Activated CD4-positive, alpha-beta memory T cell treated with anti-CD3 and anti-CD28 coated beads for 36 hours (primary cell): ENCODE measurements at places on chromosomes 5 and 9.

- no peak for DNase-seq
Measured at GRCh38 chr5:78888580-78889368, 96.3 kb downstream of the ARSB start.

DNA sequence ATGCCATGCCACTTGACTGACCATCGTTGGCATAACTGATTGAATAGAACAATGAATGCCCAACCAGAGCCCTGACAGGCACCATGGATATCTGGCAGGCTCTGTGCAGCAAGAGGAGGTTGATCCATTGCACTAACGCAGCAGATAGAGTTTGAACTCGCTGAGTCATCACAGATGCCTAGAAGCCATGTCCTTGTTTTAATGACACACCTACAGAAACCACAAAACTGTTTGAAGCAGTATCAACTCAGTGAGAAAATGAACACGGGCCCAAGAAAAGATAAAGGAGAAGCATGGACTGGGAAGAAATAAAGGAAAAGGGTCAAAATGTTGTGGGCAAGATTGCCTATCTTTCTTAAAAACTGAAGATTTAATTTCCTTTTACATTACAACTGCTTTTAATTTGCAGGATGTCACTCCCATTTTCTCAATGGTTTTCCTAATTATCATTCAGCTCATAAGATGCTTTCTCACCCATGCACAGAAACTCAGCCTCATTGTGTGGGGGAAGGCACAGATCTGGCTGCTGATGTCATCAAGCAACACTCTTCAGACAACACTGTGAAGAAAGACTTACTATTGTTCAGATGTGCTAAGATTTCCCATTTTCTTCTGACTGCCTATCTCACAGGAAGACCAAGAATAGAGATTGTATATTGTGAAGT, 129.0 kb downstream of the PIK3R1 start:
- peak; percentile 45 for DNase-seq

- no peak for DNase-seq
Measured at GRCh38 chr9:2907411-2907810, 63.5 kb upstream of the PUM3 start.

DNA sequence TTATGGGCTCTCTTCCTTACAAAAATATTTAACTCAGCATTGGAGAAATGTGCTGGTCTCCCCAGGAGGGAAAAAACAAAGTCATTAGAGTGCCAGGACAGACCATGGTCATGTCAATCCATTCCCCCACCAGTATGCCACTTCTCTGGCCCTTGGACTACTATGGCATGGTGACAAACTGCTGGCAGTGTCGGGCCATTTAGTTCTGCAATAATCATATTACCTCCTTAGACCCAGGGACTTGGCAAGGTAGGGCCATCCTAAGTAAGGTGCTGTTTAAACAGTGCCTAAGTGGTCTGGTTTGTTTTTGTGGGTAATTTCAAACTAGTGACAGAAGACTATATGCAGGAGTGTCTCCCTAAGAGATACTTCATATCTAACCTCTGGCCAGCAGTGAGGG, 177.8 kb upstream of the STK32A start:
- DNase-seq, result no peak

DNA sequence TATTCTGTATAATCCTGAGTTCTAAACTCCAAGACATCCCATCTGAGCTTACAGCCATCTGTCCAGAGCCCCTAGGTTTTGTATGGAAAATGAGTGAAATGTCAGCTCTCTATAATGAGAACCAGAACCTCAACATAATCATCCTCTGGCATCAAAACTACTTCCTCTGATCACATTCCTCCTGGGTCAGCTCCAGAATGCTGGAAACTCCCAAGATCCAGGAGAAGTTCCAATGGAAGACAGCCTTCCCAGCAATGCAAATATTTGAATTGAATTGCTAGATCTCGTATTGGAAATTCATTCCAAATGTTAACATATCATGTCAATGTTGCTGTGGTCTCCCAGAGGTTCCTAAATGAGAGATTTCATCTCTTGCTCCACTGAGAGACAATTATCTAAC, 23.8 kb downstream of the C9 start:
- no peak for DNase-seq

DNA sequence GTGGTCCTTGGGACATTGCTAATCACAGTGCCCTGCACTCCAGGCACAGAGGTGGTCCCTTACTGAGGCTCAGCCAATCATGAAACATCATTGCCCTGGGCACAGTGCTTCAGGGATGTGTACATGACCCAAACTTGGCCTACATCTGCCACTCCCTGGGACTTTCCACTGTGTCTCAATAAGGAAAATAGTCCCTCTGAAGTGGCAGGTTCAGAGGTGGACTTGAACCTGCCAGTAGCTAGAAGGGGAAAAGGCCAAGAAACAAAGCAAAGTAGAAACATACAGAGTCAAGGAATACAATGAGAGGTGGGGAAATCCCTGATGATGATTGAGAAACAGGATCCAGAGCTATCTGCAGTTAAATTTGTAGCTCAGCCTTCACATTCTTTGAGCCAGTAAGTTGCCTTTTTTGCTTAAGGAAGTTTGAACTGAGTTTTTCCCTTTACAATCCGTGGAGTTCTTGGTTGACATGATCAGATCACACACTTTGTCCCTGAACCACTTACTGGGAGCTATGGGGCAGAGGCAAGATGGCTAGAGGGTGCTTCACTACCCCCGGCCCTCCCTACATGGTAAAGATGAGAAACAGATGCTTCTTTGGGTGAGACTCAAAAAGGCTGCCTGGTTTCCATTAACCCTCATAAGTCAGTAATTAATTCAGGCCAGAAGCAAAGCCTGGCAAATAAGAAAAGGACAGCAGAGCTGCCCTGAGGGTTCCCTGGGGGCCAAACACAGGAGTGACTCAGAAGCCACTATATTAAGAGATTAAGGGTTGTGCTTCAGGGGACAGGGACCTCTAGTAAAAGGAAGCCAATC, 57.6 kb downstream of the SH3TC2 start:
- DNase-seq, result no peak

GRCh38 chr5:124907098-124907644, 160.7 kb upstream of the ZNF608 start:
- DNase-seq, result no peak

GRCh38 chr9:121206516-121207370, 5.1 kb upstream of the RAB14 start:
- no peak for DNase-seq

- DNase-seq, result no peak
Measured at GRCh38 chr9:4421847-4422246, 68.4 kb upstream of the SLC1A1 start.

DNA sequence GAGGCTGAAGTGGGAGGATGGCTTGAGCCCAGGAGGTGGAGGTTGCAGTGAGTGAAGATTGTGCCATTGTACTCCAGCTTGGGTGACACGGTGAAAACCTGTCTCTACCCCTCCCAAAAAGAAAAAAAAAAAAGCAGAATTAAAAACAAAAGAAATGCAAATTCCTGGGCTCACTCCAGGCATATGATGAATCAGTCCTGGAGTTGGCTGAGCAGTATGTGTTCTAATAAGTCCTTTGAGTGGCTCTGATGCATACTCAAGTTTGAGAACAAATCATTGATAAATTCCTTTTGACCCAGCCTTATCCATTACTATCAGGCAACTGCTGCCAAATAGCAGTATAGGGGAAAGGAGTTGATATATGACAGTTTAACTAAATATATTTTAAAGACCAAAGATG, 28.3 kb downstream of the UHRF2 start:
- no peak for DNase-seq

DNA sequence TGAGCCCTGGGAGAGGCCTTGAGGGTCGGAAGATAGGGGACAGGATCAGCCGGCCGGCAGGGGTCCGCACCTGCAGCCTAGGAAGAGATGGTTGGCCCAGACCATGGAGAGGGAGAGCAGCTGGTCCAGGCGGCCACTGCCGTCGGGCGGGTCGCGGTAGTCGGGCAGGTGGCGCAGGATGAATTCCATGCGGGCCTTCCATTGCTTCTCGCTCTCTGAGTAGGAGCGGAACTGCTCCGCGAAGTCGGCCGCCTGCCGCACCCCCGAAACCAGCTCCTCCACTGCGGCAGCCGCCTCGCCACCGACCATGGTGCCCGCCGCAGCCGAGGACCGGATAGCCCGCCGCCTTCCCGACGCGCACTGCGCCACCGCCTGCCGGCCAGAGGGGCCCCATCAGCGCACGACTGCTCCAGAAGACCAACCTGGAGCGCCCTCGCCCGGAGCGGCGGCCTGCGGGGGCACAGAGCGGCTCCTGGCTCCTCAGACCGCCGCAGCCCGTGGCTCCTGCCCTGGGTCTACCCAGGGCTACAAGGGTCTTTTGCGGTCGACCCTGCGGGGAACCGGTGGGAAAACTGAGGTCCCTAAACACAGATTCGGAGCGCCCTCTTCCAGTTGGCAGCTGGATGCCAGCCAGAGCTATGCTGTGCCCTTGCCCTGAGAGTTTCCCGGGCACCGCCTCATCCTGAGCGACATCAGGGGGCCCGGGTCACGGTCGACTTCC, at the start of gene CDKN2AIPNL:
CDKN2AIPNL (minus strand) TSS at position 336 of the 721 bp plus-strand sequence; CDS start at position 309, 27 bp downstream.
- DNase-seq, result peak; percentile 94

DNA sequence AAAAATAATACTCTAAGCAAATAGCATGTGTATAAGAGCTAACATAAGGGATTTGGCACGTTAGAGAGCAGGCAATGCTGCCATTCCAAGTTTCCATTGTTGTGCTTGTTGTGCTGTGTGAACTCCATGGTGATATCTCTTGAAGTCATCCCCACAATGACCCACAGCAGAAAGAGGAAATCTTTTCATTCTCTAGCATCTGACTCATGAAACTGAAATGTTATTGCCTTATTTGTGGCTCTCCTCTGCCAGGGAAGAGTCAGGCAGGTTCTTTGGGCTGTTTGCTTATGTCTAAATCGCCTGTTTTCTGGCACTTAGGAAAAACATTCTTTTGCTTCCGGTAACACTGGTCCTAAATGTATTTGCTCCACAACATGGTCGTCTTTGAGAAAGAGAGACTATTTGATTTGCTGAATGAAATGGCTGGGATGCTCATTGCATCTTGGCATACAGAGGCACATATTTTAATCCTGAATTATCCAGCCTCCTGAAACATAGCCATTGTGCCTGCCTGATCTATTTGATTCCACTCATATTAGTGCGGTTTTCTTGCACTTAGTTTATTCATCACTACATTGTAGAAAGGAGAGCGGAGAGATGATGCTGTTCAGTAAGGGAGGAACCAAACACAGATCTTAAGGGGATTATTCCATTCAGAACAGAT, 188.8 kb downstream of the CSNK1G3 start:
- DNase-seq, result no peak

DNA sequence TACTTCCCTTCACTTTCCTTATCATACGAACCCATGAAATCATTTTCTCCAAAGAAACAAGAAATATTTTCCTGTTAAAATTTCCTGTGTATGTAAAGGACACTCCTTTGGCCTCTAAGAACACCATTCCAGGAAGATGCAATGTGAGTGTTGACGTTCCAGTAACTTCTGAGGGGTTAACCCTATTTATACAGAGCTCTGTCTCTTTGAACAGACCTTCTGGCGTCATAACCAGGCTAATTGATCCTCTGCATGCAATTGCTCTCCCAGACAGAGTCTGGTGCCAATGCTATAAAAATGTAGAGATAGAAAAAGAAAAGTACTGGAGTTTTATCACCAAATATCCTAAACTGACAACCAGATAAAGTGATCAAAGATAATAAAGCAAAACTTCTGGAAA, 218.5 kb downstream of the TLE1 start:
- no peak for DNase-seq

GRCh38 chr9:75105841-75106240, 17.5 kb downstream of the OSTF1 start:
- DNase-seq, result no peak

DNA sequence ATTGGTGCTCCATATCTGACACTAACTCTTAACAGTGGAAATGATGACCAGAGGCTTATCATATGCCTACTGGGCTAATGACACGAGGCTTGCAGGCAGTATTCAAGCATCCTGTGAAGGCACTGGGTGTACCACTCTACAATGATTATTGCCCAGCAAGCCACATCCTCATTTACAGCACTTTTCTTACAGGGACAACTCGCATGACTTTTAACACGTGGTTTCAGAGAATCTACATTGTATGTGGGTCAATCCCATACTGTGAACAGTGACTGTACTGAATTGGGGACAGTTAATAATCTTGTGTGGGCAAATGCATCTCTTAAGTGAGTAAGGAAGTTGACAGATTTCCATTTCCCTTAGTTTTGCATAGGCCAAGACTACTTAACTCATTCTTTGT, 260.0 kb downstream of the TRPM3 start:
- DNase-seq, result no peak

GRCh38 chr9:33236571-33236970, 3.4 kb upstream of the SPINK4 start:
- DNase-seq, result no peak

DNA sequence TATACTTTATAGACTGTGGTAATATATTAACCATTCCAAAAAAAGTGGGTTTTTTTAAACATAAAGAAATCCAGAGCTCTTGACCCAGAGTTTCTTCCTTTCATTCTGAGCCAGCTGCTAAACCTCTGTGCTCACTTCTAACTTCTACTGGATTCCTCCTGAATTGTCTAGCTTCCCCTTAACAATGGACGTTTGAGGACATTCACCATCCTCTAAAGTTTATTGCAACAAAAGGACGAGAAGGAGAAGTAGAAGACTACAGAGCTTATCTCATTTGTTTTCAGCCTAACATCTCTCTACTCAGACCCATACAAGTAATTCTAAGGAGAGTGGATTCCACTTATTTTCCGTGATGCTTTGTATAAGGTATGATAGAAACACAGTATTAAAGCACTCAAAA, 284.2 kb downstream of the MAST4 start:
- DNase-seq, result no peak

GRCh38 chr9:123998970-123999621, 12.5 kb upstream of the LHX2 start:
- DNase-seq, result no peak

GRCh38 chr9:125356032-125356431, 94.4 kb downstream of the GAPVD1 start:
- no peak for DNase-seq

GRCh38 chr5:10932426-10932825, 171.4 kb upstream of the DAP start:
- DNase-seq, result no peak

DNA sequence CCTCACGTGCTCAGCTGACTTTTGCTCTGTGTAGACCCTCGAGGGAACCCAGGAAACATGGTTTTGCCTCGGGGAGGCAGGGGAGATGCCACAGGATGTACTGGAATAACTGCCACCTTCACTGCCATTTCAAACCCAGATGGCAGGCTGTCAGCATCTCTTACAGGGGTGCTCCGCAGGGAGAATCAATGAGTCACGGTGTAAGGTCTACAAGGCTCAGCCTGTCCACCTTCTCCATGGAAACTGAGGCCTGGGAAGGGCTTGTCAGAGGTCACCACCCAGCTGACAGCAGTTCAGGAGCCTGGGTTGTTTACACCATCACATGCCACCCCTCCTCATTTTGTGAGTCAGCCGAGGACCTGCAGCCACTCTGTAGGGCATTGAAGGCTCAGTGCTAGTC, 30.8 kb downstream of the DAB2IP start:
- DNase-seq, result no peak
